ENCODE measurements at places on chromosomes 4 and X.

GRCh38 chrX:76428243-76429130, 977 bp downstream of the MAGEE1 start:
- no peak for DNase-seq

GRCh38 chrX:23664496-23664895, 2.8 kb upstream of the PRDX4 start:
- DNase-seq, result no peak

DNA sequence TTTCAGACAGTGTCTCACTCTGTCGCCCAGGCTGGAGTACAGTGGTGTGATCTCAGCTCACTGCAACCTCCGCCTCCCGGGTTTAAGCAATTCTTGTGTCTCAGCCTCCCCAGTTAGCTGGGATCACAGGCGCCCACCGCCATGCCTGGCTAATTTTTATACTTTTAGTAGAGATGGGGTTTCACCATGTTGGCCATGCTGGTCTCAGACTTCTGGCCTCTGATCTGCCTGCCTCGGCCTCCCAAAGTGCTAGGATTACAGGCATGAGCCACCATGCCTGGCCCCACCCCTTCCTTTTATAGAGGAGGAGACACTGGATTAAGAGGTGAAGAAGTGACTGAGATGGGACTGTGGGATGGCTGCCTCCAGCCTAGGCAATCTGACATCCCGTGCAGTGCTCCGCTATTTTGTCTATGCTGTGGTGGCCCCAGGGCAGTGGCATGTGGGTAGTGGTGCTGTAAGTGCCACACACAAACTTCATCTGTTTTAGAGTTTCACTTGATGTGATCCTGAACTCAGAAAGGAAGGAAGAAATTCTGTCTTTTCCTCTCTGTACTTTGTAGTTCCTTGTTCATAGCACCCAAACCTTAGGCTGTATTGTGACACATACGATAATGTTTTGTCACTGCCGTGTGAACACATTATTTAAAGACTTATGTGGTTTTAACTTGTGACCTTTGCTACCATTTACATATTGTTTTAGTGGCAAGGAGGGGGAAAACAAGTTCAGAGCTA, 48.9 kb downstream of the FNIP2 start:
- no peak for DNase-seq

DNA sequence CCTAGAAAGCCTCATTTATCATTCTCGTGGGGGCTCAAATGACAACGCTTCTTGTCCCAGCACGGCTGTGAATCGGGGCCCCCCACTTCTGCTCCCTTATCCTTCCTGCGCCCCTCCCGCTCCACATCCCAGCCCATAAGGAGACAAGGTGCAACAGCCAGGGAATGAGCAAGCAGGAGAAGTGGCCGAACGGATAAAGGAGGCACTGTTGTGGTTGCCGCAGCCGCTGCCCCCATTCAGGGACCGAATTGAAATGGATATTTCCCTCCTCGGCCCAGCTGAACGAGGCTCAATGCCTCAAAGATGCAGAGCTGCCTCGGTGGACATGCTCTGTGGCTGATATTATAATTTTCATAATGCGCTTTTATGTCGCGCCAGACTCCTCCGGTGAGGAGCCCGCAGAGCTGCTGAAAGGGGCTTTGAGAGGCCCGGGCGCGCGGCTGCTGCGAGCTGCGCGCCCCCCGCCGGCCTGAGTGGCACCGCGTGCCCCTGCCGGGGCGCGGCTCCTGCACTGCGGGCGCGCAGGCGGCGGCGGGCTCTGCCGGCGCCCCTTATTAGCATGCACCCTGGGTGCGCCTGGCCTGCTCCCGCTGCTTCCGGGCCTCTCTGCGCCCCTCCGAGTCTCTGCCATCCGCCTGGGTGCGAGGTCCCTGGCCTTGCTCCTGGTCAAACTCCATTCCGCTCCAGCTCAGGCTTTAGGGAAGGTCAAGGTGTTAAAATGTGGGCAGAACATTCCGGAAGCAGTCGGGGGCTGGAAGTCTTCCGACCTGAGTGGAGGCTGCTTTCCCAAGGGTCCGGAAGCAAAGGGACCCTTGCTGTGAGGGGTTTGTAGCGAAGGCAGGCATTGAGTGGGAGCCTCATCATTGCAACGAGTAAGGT, 68.2 kb upstream of the TMEM33 start:
- no peak for DNase-seq

DNA sequence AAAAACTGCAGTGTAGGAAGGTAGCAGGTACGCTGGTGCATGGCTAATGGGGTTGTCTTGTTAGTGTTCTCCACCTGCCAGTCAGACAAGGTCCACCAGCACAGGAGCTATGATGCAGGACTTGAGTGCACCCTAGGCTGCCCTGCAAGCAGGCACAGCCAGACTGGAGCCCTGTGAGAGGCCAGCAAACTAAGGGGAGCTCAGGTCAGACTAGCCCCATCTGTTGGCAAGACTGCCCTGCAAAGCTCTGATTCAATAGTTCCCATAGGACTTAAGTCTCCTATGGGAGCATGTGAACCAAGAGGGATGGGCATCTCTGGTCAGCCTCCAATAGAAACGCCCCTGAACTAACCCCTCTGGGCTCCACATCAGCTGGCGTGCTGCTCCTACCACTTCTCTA, 1307.3 kb downstream of the C4orf33 start:
- DNase-seq, result no peak

DNA sequence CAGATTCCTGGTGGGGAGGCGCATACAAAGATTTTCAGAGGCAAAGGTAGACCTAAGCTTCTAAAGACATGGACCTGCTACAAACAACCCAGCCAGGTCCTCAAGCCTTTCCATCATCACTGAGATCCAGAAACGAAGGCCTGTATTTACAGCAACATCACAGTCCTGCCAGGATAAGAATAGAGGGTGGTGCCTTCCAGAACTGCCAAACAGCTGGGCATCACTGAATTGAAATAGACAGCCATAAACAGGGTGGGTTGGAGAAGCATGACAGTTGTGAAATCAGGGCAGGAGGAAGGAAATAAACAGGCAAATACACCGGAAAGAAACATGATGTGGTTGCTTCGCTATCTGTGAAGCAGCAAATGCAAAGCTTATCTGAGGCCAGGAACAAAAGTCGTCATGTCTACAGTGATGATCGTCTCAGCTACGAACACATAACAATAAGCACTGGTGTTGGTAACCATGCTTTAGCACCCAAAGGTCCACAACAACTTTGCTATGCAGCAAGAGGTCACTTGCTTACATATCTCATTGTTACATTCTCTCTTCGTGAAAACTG, 6.7 kb upstream of the TMEM154 start:
- DNase-seq, result no peak

DNA sequence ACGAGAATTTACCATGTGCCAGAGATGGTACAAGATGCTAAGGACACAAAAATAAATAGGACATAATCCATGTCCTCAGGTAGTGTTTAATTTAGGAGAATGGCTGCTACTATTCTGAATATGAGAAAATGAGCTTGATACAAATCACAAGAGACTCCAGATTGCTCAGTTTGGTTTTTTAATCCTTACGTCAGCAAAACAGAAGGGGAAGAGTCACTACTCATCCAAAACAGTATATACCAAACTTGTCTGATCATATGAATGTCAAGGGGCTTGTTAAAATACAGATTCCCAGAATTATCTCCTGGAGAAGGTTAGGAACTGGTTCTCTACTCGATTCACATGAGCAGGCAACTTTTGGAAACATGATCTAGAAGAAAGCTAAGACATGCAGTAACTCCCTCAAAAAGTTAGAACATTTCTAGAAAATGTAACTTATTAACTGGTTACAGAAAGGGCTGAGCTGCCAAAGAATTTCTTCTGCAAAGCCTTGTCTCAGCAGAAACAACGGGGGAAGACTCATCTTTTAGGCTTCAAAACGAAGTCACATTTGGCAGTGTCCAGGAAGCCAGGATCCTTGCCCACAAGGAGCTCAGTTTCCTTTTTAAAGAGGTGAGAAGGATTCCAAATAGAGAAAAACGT, 3.4 kb downstream of the AIFM1 start:
- no peak for DNase-seq
